Liver (tissue), 10 donors: ENCODE measurements at places on chromosomes 2 and 18.

GRCh38 chr2:96256611-96257113 lies 9.1 kb downstream of the TMEM127 start:
- H3K27ac ChIP-seq = peak overlapping the region; percentile 32
- no peaks in the 10 kb centered on the region for H3K27me3 ChIP-seq
- H3K4me1 ChIP-seq = peaks cover 16% of the 10 kb centered on the region
- no peak for DNase-seq
- no peak overlapping the region for H3K4me3 ChIP-seq

GRCh38 chr18:73144030-73144429 lies 276.2 kb upstream of the NETO1 start:
- no peak overlapping the region for H3K27ac ChIP-seq
- H3K4me1 ChIP-seq = no peaks in the 10 kb centered on the region
- H3K27me3 ChIP-seq = no peaks in the 10 kb centered on the region
- DNase-seq = no peak

DNA sequence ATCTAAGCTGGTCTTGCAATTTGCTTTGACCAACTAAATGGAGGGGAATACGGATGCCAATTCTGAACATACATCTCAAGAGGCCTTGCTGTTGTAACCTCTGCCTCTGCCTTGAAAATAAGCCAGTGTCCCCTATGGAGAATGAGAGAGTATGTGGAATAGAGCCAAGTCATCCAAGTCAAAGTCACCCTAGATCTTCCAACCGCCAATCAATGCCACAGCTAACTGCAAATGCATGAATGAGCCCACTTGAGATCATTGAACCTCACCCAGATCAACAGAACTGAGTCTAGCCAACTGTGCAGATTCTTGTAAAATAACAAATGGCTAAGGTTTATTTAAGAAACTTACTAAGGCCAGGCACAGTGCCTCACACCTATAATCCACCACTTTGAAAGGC lies 139.8 kb upstream of the TANK start:
- DNase-seq = no peak
- no peaks in the 10 kb centered on the region for H3K36me3 ChIP-seq
- no peak overlapping the region for H3K4me3 ChIP-seq
- H3K4me1 ChIP-seq = no peaks in the 10 kb centered on the region
- H3K27ac ChIP-seq = no peak overlapping the region

GRCh38 chr2:72034353-72035095 lies 113.1 kb downstream of the CYP26B1 start:
- peak; percentile 27 for DNase-seq
- H3K36me3 ChIP-seq = no peaks in the 10 kb centered on the region

GRCh38 chr2:205001300-205001966 lies 456.2 kb downstream of the PARD3B start:
- no peak for DNase-seq
- H3K27ac ChIP-seq = no peak overlapping the region
- no peaks in the 10 kb centered on the region for H3K27me3 ChIP-seq
- no peaks in the 10 kb centered on the region for H3K4me1 ChIP-seq
- no peak overlapping the region for H3K4me3 ChIP-seq

GRCh38 chr2:12488352-12489318 lies 228.1 kb upstream of the TRIB2 start:
- no peaks in the 10 kb centered on the region for H3K36me3 ChIP-seq
- DNase-seq = no peak
- H3K4me3 ChIP-seq = no peak overlapping the region
- H3K27me3 ChIP-seq = no peaks in the 10 kb centered on the region
- no peak overlapping the region for H3K27ac ChIP-seq
